Stimulated activated CD4-positive, alpha-beta T cell treated with anti-CD3 and anti-CD28 coated beads, Interleukin-1b, Interleukin-23, amount 100 ng/mL, for 1 hour (primary cell): ENCODE measurements at places on chromosomes 6 and 20.

GRCh38 chr20:53826597-53827291, 233.1 kb upstream of the ZNF217 start:
- no peak for DNase-seq

GRCh38 chr6:90021711-90022110, 127.4 kb downstream of the GJA10 start:
- DNase-seq: no peak

GRCh38 chr20:62617711-62618483, 24.4 kb upstream of the SLCO4A1 start:
- peak; percentile 20 for DNase-seq

- DNase-seq: no peak
Measured at GRCh38 chr6:89970609-89971337, 76.5 kb downstream of the GJA10 start.

GRCh38 chr20:16299897-16300296, 273.4 kb downstream of the KIF16B start:
- no peak for DNase-seq

GRCh38 chr6:110841266-110841665, 26.0 kb upstream of the CDK19 start:
- no peak for DNase-seq

GRCh38 chr20:1934721-1935573, 39.7 kb downstream of the SIRPA start:
- no peak for DNase-seq

GRCh38 chr6:74840953-74841352, 364.9 kb downstream of the COL12A1 start:
- DNase-seq: no peak

DNA sequence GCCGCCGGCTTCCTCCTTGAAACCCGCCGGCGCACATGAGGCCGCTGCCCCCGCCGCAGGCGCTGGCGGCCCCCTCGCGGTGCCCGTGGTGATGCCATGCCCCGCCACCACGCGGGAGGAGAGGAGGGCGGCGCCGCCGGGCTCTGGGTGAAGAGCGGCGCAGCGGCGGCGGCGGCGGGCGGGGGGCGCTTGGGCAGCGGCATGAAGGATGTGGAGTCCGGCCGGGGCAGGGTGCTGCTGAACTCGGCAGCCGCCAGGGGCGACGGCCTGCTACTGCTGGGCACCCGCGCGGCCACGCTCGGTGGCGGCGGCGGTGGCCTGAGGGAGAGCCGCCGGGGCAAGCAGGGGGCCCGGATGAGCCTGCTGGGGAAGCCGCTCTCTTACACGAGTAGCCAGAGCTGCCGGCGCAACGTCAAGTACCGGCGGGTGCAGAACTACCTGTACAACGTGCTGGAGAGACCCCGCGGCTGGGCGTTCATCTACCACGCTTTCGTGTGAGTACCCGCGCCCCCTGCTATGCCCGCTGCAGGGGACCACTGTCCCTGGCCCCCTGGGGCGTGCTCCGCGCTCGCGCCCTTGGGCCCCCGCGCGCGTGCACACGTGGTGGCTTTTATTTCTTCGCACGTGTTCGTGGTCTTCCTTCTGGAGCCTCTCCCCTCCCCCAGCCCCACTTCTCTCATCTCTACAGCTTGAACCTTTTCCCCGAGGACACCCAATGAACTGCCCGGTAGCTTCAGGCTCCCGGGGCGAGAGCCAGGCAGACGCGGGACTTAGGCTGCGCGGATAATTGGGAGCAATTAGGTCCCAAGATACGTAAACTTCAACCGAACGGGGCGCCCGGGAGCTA, 453 bp downstream of the KCNQ5 start:
- peak; percentile 33 for DNase-seq

- no peak for DNase-seq
Measured at GRCh38 chr6:28522594-28523240, 3.0 kb upstream of the GPX5 start.

GRCh38 chr20:55271371-55271770, 733.9 kb downstream of the CBLN4 start:
- DNase-seq: no peak

GRCh38 chr6:113971741-113972140, 793 bp upstream of the HDAC2 start:
- no peak for DNase-seq

DNA sequence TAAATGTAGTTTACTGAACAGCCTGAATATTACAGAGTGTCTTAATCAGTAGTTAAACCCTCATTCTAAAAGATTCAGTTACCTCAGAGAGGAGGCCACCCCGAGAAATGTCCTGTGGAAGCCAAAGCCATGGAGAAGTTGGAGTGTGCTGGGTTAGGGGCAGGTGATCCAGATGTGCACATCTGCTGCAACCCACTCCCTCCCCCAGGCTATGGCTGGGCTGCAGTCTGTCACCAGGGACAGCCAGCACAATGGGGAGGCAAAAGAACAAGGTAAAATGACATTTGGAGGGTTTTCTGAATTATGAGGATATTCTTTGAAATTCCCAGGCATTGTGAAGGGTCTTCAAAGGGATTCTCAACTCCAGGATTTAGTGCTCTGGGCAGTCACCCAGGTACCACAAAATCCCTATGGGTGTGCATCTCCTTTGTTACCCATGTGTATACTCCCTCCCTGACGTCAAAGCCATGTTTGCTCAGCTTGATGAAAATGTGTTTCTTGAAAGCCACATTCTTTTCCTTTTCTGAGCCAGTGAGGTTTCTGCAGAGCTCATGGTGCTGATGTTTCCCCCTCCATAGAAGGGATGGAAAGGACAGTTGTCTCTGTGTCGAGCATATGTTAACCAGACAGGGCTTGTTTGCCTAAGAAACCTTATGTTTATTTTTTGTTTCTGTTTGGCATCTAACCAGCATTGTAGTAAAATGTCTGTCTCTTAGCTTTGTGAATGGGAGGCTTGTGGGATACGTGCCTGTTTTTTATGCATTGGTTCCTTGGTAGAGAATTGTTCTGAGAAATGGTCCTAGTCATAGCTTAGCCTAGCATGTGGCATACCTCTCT, 212.3 kb upstream of the TBX18 start:
- DNase-seq: no peak

DNA sequence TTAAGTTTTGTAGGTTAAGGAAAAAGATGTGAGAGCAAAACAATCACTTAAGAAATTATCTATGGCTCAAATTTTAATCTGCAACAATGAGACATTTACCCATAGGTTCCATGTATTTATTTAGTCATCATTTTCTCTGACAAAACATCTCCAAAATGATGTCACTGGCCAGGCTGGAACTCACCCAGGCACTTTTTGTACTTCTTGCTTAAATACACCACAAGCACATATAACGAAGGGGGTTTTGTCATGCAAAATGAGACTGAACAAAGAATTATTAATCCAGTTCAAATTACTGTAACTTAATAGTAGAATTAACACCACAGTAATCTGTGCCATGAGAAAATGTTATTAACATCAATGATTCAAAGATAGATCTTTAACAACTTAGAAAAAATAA, 200.5 kb downstream of the PTPRK start:
- DNase-seq: no peak
